Effector memory CD8-positive, alpha-beta T cell (primary cell): ENCODE measurements at places on chromosomes 16 and 17.

DNA sequence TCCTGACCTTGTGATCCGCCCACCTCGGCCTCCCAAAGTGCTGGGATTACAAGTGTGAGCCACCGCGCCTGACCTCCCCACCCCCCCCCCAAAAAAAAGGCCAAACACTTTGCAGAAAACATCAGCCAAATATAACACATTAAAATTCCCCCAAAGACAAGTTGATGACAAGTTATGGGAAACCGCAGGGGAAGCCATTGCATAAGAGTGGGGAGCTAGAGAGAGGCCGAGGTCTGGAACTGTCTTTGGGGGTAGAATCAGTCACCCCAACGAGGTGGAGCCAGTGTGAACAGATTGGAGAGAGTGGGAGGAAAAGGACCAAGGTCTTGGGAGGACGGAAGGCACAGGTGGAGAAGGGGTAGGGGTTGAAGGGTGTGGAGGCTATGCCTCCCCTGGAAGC is 2.8 kb downstream of the DRC3 start:
- no peak for DNase-seq

GRCh38 chr17:40341808-40342503 is 22.6 kb downstream of the GJD3 start:
- no peak for DNase-seq

- no peak for DNase-seq
These were observed 5.0 kb downstream of the TPSAB1 start for GRCh38 chr16:1245452-1246020.

DNA sequence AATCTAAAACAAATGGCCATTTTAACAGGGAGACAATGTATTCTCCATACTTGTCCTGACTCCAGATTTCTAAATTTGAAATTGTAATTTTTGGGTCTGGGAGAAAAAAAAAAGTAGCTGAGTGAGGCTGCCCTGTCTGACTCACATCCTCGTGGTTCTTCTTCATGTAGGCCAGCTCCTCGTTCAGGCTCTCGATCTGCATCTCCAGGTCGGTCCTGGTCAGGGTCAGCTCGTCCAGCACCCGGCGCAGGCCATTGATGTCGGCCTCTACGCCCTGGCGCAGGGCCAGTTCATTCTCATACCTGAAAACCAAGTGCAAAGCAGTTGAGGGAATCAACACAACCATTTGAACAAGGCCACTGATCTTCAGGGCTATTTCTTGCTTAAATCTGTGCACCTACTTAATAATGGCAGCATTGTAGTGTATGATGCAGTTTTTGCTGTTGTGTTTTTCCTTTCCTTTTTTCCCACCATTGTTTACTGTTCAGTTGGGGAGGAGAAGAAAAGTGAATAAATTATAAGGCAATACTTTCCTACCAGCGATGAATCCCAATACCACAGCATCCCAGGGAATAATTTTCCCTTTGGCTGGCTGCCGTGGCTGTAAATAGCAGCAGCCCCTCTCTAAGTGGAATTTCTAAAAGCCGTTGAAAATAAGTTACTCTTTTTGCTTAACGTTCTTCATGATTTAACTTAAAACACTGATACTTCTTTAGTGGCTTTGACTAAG is 2.2 kb downstream of the KRT12 start:
- no peak for DNase-seq

DNA sequence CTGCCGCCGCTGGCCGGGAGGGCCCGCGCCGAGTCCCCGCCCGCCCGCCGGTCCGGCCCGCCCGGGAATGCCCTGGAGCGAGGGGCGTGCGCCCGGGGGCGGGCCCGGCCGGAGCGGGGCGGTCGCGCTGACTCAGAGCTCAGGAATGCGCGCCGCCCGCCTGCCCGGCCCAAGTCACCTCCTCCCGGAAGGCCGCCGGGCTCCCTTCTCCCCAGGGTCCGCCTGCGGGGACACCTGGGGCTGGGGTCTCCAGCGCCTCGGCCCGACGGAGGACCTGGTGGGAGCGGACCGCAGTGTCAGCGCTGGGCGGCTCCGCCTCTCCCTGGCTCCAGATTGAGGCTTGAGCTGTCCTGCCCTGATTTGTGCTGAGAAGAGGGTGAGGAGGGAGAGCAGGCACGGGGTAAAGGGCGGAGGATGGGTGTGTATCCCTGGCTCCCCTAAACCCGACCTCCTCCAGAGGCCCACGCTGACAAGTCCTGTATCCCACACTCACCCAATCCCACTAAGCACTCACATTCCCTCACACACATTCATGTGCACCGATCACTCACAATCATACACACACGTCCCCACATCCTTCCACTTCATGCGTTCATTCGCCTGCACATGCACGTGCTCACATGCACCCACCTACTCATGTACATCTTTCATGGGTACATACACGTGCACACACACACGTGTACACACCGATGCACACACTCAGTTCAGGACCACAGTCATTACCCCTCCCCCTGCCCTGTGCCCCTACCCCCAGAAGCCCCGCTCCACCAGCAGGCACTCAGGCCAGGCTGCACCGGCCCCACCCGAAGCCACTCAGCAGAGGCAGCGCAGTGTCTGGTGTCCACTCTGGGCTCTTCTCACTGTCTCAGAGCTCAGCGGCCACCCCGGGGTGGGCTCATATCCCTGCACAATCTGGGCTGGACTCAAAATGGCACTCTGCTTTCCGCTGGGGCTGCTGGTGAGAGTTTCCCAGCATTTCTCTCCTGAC is at the start of gene RHBDF1:
RHBDF1 (minus strand) TSS at position 71 of the 988 bp plus-strand sequence. CDS start 7,616 bp downstream, outside the sequence.
- no peak for DNase-seq

DNA sequence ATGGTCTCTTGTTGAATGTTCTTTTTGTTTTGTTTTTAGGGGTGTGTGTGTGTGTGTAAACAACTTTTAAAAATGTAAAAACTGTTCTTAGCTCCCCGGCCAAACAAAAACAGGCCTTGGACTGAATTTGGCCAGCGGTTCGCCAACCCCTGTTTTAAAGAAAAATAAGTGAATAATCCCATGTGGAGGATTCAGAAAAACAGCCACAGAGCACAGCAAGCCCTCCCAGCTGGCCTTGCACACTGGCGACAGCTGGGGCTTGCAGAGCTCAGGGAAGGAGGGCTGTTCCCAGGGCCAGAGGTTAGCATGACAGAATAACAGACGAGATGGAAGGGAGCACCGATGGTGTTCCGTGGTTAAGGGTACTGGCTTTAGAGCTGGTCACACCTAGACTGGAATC is 39.0 kb downstream of the EMP2 start:
- DNase-seq: no peak

GRCh38 chr17:38550661-38551060 is 55.1 kb downstream of the SRCIN1 start:
- no peak for DNase-seq

GRCh38 chr16:86368261-86368660 is 142.1 kb upstream of the FOXF1 start:
- DNase-seq: no peak

DNA sequence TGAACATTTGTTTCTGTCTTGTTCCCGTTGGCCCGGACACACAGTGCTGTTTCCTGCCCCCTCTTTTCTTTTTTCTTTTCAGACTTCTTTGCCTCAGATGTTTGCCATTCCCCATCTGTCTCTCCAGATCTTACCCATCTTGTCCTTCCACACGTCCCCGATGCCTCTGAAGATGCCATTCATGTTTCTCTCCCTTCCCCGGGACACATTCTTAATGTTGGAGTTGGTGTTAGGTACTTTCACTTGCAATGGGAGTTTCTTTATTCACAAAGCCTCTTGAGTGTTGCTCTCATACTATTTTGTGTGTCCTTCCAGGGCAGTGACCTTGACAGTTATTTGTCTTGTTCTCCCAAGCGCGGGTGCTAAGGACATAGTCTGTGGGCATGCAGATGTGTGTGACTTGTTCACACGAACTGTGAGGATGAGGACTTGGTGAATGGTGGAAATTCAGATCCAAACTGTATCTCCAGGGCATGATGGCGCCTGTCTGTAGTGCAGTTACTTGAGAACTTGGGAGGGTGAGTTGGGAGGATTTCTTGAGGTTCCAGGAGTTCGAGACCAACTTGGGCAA is 8.3 kb downstream of the SEC14L1 start:
- DNase-seq: no peak

- DNase-seq: no peak
These were observed 38.1 kb upstream of the C16orf82 start for GRCh38 chr16:27028591-27029110.

GRCh38 chr17:72472106-72472505 is 351.3 kb downstream of the SOX9 start:
- no peak for DNase-seq

GRCh38 chr17:5361426-5361825 is 58.0 kb downstream of the NUP88 start:
- DNase-seq: no peak

- no peak for DNase-seq
These were observed 32.3 kb downstream of the PRMT7 start for GRCh38 chr16:68343137-68343536.

GRCh38 chr17:78240012-78240655 is 8.7 kb downstream of the TMEM235 start:
- no peak for DNase-seq

- DNase-seq: no peak
These were observed 37.5 kb downstream of the ARHGAP17 start for GRCh38 chr16:24977678-24978075.

DNA sequence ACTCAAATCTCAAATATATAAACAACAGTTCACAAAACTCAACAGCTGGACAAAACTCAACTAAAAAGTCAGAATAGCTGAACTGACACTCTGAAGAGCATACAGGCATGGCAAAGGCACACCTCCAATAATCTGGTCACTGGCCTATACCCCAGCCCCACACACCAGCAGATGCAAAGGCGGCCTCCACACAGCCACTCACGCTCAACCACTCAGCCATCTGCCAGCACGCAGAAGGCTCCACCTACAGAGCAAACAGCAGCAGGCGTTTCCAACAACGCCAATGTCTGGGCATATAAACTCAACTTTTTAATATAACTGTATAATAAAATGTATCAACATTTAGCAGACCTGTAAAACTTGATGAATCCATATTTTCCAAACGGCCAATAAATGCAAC is 17.2 kb downstream of the USP7 start:
- no peak for DNase-seq

DNA sequence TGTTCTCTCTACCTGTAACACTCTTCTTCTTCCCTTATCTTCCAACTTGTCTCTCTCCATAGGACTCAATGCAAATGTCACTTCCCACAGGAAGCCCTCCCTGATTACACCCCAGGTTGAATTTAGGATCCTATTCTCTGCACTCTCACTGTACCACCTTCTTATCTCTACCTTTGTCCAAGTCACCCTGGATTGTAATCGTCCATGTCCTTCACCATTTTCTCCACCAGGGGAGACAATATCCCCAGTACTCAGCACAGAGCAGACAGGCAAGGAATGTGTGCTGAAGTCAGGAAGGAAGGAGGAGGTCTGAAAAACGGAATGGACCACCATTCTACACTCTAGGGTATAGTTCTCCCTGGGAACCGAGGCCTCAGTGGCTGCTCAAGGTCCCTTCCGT is 14.2 kb downstream of the C16orf82 start:
- no peak for DNase-seq

- DNase-seq: no peak
These were observed 260.4 kb downstream of the CEP112 start for GRCh38 chr17:65931246-65932149.

DNA sequence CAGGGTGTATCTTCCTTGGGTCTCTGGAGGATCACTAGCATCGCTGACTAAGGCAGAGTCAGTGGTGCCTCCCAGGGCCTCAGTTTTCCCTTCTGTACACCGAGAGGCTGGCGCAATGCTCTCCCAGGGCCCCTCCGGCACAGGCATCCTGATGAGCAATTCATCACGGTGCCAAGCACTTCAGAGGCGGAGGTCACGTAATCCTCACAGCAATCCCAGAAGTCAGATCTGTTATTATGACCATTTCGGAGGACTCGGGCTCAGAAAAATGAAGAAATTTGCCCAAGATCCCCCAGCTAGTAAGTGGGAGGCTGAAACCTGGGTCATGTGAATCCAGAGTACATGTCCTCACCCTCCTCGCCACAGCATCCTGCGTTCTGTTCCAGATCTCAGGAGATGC is 46.5 kb downstream of the AIPL1 start:
- no peak for DNase-seq

GRCh38 chr17:79949656-79950209 is 85.9 kb downstream of the TBC1D16 start:
- DNase-seq: no peak

- DNase-seq: no peak
These were observed 77.4 kb upstream of the SMURF2 start for GRCh38 chr17:64739316-64740058.

GRCh38 chr16:23480257-23480656 is 27.3 kb upstream of the COG7 start:
- DNase-seq: no peak

- DNase-seq: no peak
These were observed 76.7 kb downstream of the RNF213 start for GRCh38 chr17:80337195-80337895.

DNA sequence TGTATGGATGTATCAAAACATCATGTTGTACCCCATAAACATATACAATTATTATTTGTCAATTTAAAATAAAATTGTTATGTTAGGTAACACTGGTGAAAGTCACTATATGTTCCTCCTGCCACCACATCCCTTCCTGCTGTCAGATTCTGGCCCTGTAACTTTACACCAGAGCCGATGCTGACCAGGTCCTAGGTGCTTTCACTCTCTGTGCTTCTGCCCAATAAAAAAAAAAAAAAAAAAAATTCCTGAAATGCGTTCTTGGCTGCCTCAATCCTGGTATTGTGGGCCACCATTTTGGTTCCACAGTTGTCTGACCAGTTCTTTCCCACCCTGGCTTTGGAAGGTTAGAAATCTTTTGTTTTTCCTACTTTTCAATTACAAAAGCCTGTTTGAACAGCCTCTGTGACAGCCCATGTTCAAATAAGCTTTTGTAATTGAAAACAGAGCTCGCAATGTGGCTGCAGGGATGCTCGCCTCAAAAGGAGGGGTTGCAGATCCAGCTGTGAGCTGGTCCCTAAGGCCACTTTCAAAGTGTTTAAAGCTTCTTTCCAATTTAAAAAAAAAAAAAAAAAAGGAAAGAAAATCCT is 831.0 kb upstream of the EEF2KMT start:
- DNase-seq: no peak

- no peak for DNase-seq
These were observed 32.5 kb downstream of the MARF1 start for GRCh38 chr16:15610369-15610871.

GRCh38 chr17:56486732-56487131 is 106.8 kb upstream of the NOG start:
- DNase-seq: no peak

GRCh38 chr17:60887614-60888028 is 210.0 kb downstream of the BCAS3 start:
- no peak for DNase-seq

GRCh38 chr16:89200850-89201411 is 594 bp upstream of the SLC22A31 start:
- no peak for DNase-seq

GRCh38 chr16:76943921-76944320 is 247.1 kb upstream of the MON1B start:
- no peak for DNase-seq

- DNase-seq: peak; percentile 53
These were observed 757 bp downstream of the ORMDL3 start for GRCh38 chr17:39926588-39927100.

GRCh38 chr16:58256108-58256507 is 38.7 kb downstream of the PRSS54 start:
- DNase-seq: no peak
